Activated CD8-positive, alpha-beta memory T cell treated with anti-CD3 and anti-CD28 coated beads for 48 hours (primary cell): ENCODE measurements at places on chromosomes 7 and 10.

- DNase-seq: no peak
These were observed 405.7 kb downstream of the INHBA start for GRCh38 chr7:41297166-41297565.

DNA sequence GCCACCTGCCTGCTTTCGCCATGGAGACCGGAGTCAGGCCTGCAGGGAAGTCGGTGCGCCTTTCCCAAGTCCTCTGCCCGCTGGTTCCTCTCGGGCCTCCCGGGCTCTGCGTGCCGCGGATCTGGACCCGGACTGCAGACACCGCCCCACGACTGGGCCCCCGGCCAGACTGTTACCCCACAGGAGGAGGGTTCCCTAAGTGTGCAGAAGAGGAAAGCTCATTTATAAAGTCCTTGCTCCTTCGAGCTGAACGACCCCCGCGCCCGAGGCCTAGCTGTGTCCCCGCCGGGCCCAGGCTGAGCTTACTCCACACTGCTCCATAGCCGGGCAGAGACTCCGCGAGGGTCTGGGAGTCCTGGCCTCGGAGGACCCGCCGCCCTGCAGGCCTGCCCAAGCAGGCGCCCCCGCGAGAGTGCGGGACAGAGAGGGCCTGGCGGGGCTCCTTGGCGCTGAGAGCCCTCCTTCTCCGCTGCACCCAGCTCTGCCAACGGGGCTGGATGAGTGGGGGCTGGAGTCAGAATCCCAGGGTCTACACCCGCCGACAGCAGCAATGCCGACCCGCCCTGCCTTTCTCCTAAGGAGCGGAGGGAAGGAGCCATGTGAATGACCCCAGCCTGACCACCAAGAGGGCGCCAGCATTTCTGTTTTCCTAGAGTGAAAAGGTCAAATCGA, 8.3 kb downstream of the EN2 start:
- DNase-seq: no peak

GRCh38 chr10:123398756-123399155, 244.6 kb downstream of the BUB3 start:
- no peak for DNase-seq

DNA sequence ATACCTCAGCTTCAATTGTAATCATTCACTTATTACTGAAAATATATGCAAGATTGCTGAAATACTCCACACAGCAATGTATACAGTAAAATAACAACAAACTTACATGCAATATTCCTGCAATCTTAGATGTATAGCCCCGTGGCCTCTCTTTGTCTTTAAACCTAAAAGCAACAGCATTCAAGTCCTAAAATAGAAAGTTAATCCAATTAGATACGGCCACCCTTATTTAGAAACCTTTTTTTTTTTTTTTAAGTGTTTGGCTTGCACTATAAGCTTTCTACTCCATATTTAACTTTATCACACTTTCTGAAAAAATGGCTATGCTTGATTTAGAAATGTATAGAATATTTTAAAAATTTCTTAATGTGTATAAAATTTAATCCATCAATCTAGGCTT, 67.6 kb downstream of the IDE start:
- no peak for DNase-seq

DNA sequence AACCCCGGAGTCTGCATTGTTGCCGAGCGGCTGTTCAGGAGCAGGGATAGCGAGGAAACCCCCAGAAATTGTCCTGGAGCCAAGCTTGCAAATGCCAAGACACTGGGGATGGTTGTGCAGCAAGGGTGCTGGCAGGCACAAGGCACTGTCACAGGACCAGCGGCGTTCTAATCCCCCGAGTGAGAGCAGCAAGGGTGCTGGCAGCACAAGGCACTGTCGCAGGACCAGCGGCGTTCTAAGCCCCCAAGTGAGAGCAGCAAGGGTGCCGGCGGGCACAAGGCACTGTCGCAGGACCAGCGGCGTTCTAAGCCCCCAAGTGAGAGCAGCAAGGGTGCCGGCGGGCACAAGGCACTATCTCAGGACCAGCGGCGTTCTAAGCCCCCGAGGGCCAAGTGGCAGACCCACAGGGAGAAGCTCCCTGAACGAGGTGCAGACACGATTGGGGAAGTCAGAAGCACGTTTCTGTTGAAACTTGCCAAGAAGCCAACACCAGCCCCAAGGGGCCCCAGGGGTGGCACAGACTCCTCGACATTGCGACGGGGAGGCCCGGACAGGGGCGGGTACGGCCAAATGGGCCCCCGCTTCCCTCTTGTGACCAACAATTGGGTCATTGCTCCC, 40.4 kb upstream of the INPP5A start:
- DNase-seq: no peak

DNA sequence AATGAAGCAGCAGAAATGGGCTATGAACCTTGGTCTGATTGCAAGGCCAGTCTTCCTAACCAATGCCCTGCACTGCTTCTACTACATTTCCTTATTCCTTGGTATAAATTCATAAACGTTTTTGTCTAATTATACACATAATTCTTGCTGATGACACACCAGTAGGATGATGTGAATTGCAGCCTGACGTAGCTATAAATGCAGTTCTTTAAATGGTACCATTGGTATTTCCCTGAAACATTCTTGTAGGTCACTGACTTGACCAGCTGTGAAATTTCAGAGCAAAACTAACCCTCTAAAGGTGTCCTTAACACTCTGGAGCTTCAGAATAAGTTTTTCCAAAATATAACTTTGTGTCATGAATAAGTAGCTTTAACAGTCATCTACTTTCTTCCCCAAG, 50.8 kb downstream of the IFIT5 start:
- no peak for DNase-seq

DNA sequence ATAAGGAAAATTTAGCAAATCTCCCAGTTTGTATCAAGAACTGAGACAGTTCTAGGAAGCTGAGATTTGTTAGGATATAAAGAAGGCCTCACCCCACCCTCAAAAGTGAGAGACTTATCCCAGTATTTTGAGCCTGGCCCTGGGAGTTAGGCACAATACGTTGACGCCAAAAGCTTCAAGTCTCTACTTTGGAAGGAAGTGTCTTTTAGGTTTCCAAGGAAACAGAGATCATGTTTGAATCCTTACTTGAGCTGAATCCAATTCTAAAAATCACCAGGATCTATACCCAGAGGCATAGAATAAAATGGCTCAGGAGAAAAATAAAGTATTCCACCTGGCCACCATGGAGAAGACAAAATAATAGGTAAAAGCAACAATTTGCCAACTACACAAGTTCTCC, 115.9 kb upstream of the NRG3 start:
- no peak for DNase-seq

- no peak for DNase-seq
These were observed 10.6 kb downstream of the PPP2R2D start for GRCh38 chr10:131911451-131911850.

GRCh38 chr10:63539994-63540393, 18.8 kb downstream of the REEP3 start:
- no peak for DNase-seq

DNA sequence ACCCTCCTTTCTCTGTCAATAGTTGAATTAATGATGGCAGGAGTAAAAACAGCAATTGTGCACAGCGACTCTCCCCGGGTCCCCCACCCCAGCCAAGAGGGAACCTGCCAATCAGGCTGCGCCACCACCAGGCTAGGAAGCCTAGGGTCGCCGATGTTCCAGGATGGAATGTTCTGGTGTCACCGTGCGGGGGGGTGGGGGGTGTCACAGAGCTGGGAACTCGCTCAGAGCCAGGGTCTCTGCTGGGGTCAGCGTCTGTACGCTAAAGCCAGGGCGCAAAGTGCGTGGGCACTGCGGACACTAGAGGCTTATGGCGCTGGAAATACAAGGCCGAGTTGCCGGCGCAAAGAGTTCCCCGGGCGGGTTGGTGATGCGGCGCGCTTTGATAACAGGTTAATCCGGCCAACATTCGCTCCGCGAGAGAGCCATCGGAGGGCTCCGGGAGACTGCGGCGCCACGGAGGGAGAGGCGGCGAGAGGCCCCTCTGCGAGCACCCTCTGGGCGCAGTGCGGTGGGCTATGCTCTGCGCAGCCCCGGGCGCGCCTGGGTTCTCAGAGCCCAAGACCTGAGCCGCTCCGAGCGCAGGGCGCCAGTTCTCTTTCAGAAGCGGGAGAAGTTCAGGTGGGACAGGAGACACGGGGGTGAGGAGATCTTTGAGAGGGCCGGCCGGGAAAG, 192.3 kb downstream of the EMX2 start:
- no peak for DNase-seq

- DNase-seq: no peak
These were observed 101.2 kb downstream of the RPS24 start for GRCh38 chr10:78134773-78135306.

GRCh38 chr7:101553771-101554445, 75.2 kb downstream of the MYL10 start:
- DNase-seq: no peak

DNA sequence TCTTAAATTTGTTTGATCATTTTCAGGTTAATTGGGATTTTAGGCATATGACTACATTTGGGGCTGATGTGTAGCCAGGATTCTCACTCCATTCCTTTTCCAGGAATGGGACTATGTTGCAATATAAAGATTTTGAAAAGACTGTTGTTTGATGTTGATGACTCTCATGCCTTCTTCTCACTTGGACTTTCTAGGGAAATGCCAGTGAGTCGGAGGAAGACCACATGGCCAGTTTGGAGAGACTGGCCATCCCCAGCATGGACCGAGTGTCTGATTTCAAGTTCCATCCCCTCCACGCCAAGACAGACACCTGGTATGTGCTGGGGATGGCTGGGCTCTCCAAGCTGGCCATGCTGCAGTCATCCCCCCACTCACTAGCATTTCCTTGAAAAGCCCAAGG, 5.5 kb downstream of the IGFBP3 start:
- no peak for DNase-seq

- DNase-seq: no peak
These were observed 100.0 kb downstream of the INPP5A start for GRCh38 chr10:132637477-132638129.

GRCh38 chr7:2037808-2038522, 194.8 kb downstream of the MAD1L1 start:
- no peak for DNase-seq

- DNase-seq: no peak
These were observed 24.0 kb downstream of the DPCD start for GRCh38 chr10:101612086-101612485.

DNA sequence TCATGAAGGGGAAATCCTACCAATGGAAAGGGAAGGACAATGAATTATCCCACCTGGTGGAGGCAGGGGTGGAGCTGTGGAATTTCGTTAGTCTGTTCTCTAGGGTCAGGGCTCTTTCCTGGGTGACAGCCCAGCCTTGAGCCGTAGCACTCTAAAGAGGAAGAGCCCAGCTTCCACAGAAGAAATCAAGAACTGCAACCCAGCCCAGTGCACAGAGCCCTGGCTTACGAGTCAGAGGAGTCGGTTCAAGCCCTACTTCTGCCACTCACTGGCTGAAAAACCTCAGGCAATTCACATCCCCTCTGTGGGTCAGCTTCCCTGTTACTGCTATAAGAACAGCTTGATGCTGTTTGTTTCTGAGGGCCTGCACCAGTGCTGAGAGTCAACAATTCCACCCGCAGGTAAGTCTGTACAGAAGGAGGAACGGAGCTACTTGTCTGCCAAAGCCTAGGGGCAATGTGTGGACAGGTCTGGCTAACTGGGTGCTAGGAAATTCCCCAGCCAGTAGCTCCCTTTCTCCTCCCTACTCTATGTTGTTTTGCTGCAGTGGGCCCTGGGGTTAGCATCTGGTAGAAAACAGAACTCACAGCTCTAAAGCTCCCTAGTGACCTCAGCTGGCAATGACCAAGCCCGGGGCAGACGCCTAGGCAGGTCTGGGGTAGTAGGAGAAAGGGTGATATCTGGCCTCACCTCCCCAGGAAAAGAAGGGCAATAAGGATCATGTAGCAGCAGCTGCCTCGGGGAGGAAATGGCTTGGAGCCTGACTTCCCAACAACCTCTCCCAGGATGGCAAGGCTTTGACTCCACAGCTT, 3.3 kb downstream of the AVPI1 start:
- DNase-seq: no peak

- no peak for DNase-seq
These were observed 5.9 kb downstream of the SLIT1 start for GRCh38 chr10:97179731-97180362.

GRCh38 chr10:103823706-103824272, 31.6 kb downstream of the SH3PXD2A start:
- no peak for DNase-seq

- no peak for DNase-seq
These were observed 536.4 kb downstream of the DNAJB6 start for GRCh38 chr7:157873181-157873580.

- no peak for DNase-seq
These were observed 118.2 kb downstream of the ADAM12 start for GRCh38 chr10:126270111-126270510.

DNA sequence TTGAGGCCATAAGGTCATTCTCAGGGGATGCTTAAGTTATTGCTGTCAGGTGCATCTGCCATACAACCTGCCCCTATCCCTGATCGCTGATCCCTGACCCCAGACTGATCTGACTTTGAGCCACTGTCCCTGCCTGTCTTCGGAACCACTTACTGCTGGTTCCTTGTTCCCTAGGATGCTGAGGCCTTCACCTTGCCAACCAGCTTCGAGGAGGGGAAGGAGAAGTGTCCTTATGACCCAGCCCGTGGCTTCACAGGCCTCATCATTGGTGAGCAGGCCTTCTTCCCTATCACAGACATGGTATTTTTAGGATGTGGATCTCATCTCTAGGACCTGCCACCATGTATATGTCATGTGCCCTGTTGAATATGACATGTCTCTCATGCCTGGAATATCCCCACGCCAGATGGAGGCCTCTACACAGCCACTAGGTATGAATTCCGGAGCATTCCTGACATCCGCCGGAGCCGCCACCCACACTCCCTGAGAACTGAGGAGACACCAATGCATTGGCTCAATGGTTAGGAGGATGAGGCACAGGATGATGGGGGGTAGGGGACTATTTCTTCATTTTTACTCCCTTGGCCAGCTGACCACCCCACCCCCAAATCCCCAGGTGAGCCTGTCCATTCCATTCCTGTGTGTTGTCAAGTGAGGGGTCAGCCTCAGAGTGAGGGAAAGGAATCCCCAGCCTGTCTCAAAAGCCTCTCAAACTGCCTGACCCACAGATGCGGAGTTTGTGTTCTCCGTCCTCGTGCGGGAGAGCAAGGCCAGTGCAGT, 9.0 kb downstream of the MRPL43 start:
- DNase-seq: no peak

GRCh38 chr10:3720228-3721019, 64.6 kb downstream of the KLF6 start:
- DNase-seq: no peak

- no peak for DNase-seq
These were observed 75.8 kb downstream of the ZMIZ1 start for GRCh38 chr10:79144351-79145173.

- no peak for DNase-seq
These were observed 145.3 kb upstream of the PRSS1 start for GRCh38 chr7:142603870-142604448.
